ENCODE measurements at places on chromosomes 3 and 15.

- DNase-seq: no peak
Observed at GRCh38 chr3:41653571-41654239, 308.2 kb downstream of the ULK4 start.

GRCh38 chr3:29601861-29602585, 321.2 kb downstream of the RBMS3 start:
- DNase-seq: no peak

- no peak for DNase-seq
Observed at GRCh38 chr15:77720655-77721054, 87.9 kb upstream of the LINGO1 start.

GRCh38 chr3:76267851-76268380, 482.6 kb upstream of the ZNF717 start:
- DNase-seq: no peak

GRCh38 chr3:160225176-160226025, at the start of gene C3orf80:
C3orf80 (plus strand) TSS chr3:160225422; CDS start chr3:160225636, 214 bp downstream.
- DNase-seq: no peak

DNA sequence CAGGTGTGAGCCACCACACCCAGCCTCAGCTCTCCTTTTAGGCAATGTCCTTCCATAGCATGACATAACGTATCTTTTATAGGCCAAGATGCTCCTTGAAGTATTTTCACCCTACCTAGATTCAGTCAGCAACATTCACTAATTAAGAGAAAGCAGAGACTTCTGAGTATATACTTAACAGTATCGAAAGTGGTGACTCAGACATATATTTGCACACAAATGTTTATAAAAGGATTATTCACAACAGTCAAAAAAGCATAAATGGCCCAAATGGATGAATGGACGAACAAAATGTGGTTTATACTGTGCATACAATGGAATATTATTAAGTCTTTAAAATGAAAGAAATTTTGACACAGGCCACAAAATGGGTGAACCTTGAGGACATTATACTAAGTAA, 108.6 kb downstream of the ZNF385D start:
- no peak for DNase-seq

- no peak for DNase-seq
Observed at GRCh38 chr15:56770173-56770572, 36.9 kb upstream of the ZNF280D start.

GRCh38 chr3:130901463-130902204, 7.8 kb downstream of the ATP2C1 start:
- no peak for DNase-seq

- no peak for DNase-seq
Observed at GRCh38 chr3:134656211-134656800, 5.5 kb upstream of the KY start.

DNA sequence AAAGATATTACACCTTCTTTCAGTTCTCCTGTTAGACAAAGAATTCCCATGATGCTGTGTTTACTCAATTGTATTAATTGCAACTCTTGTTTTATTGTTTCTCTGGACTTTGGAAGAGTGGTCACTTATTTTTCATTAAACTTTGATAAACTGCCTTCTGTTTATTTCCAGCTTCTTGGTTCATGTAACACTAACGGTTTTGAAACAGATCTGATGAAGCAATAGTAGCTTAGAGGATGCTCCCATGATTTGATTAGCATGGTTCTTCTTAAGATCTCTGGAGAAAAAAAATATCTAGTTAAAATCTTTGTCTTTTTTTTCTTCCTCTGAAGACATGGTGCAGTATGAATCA, 90.1 kb downstream of the FNDC3B start:
- DNase-seq: no peak

Measured in stimulated activated CD8-positive, alpha-beta memory T cell treated with anti-CD3 and anti-CD28 coated beads, Interleukin-15, amount 100 ng/mL, for 24 hours (primary cell).